ENCODE measurements at places on chromosomes 12 and 14.
A peak's percentile ranks its signal among the peaks of the same experiment; 100 is the strongest.

GRCh38 chr12:46514886-46515285, 142.3 kb upstream of the SLC38A2 start:
- no peak for DNase-seq

DNA sequence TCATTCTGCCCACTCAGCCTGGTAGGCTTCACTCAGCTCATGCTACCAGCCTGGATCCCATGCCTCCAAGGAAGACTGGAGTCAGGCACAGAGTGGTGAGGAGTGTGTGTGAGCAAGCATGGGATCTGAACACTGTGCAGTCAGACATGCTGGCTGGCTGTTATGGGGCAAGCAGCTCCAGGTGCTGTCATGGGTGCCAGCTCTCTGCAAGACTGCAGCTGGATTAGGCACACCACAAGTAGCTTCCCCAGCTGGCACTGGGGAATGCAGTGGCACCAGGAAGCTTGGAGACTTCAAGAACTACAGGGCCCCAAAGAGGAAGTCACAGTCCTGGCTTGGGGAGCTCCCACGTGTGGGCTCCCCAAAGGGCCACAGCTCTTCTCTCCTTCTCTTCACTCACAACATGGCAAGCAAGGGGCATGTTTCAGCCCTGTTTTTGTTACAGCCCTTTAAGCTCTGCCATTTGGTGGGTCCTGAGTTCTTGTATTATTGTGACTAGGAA, 202.5 kb downstream of the VRK1 start:
- no peak for DNase-seq

- no peak for DNase-seq
Observed at GRCh38 chr12:77746096-77746495, 84.6 kb upstream of the NAV3 start.

DNA sequence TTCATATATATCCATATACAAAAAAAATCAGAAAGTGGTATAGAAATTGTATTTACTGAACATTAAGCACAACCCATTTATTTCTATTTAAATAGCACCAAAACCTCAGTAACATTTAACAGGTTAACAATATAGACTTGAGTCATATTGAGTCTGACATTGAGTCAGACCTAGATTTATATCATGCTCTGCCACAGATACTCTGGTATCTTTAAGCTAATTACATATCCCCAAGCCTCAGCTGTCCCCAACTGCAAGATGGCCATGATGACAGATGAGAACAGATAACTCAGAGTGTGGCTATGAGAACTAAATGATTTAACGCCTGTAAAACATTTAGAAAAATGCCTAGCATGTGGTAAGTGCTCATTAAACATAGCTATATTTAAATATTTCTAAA, 40.3 kb downstream of the IFNG start:
- DNase-seq = no peak

- peak; percentile 12 for DNase-seq
Observed at GRCh38 chr12:109053382-109054123, 1.2 kb downstream of the USP30 start.

GRCh38 chr14:50775357-50775756, 55.6 kb downstream of the NIN start:
- peak; percentile 98 for DNase-seq

DNA sequence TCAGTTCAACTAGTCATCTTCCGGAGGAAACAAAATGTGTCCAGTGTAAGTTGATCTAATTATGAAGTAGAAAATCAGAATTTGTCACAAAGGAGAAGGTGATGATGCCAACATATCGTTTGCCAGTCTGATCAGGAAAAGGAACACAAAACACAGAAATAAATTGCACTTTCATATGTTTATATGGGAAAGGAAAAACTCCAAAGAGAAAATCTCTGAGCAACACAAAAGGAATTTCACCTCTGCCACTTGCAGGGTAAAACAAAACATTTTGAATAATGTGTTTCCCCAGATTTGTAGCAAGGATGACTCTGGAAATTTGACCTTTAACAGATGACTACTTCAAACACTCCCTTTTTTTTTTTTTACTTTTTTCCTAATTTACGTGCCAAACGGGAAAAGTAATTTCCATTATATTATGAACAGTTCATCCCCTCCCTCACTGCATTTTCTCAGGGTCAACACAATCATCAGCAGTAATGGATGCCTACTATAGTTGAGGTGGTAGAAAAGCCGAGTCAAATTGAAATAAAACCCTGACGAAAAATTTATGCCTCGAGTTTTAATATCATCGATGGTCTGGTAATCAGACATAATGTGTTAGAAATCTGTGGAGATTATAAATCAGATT, 25.6 kb downstream of the MGAT4C start:
- DNase-seq = peak; percentile 65

DNA sequence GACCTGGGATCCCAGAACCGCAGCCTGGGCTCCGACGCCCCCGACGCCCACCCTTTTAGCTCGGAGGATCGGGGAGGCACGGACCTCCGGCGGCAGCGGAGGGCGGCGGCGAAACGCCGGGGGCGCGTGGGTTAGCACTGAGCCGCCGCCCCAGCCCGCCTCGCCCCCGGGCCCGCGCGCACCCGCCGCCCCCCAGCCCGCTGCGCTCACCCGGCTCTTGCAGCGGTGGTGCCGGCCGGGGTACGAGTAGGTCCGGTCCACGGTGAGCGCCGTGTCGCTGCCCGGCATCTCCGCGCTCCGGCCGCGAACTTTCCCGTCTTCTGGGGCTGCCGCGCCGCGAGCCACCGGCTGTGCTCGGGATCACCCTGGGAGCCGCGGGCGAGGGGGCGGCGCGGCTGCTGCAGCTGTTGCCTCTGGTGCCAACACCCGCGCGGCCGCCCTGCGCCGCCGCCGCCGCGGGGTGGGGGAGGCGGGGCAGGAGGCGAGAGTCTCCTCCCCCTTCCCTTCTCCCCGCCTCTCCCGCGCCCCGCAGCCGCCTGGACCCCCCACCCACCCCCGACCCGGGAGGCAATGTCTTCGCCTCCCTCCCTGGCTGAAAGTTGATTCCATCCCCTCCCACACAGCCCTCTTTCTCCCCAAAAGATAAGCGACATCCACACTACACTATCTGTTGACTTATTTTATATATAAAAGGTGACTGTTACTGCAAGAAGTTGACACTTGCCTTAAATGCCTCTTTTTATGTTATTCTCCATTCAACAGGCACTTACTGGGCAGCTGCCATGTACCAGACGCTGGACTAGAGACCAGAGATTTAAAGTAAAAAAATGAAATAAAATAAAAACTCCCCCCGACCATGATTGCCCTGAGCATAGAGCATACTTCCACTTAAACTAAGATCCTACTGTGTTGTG, at the start of gene TMCC3:
TSS of gene TMCC3 (minus strand) at position 415 of the 914 bp plus-strand sequence. CDS start at position 288, 127 bp downstream.
- peak; percentile 66 for DNase-seq

- DNase-seq = no peak
Observed at GRCh38 chr14:81567302-81567701, 33.6 kb upstream of the SEL1L start.

DNA sequence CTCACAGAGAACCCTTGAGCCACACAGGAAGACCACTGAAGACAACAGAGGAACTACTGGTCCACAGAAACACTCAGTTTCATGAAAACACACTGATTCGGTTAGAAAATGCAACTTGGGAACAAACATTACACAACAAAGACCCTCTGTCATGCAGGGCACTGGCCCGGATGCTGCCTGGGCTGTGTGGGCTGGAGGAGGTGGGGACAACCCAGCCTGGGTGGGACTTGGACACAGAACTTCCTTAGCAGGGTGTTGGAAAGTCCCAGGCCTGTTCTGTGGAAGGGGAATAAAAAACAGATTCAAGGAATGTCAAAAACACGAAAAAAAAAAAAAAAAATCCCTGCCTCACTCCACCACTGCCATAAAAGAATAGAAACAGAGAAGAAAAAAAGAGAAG, 181.0 kb downstream of the MON2 start:
- DNase-seq = no peak

- peak; percentile 82 for DNase-seq
Observed at GRCh38 chr12:107320033-107320928, 226.9 kb upstream of the CRY1 start.

DNA sequence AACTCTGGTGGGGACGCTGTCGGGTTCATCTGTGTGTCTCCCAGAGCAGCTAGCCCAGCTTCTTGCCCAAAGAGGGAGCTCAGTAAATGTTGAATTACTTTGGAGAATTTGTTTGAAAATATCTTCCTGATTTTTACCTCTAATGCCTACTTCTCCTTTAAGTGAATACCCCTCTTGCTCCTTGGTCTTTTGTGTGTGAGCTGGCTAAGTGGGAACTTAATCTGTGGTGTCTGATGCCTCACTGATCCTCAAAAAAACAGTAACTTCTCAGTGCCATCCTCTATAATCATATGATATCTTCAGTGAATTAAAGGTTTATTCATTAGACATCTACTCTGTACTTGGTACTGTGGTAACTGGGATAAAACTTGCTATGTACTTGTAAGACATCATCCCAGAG, 7.7 kb upstream of the PSMA6 start:
- DNase-seq = no peak

- no peak for DNase-seq
Observed at GRCh38 chr14:95497561-95498011, 18.9 kb downstream of the SYNE3 start.

Measured in ELR (cell line).